ENCODE measurements at places on chromosomes 3 and 15. TPM values are rescaled to one million over a fixed set of nuclear protein-coding genes. Genes with fewer than 3 reads are reported as not detected.

The NR2E3 gene
- 0.26 TPM for total RNA-seq

GRCh38 chr3:171876680-171877147, 33.6 kb downstream of the TMEM212 start:
- H3K4me3 ChIP-seq = no peak overlapping the region
- DNase-seq = peak; percentile 49
- H3K4me1 ChIP-seq = peaks cover 25% of the 10 kb centered on the region
- no peaks in the 10 kb centered on the region for H3K36me3 ChIP-seq
- no peaks in the 10 kb centered on the region for H3K27me3 ChIP-seq

- no peak for DNase-seq
- H3K27me3 ChIP-seq = no peaks in the 10 kb centered on the region
- no peaks in the 10 kb centered on the region for H3K36me3 ChIP-seq
- H3K4me3 ChIP-seq = no peak overlapping the region
- H3K4me1 ChIP-seq = peaks cover 6% of the 10 kb centered on the region
These were observed 148.2 kb downstream of the CMSS1 start for GRCh38 chr3:99965681-99966408.

- no peak overlapping the region for H3K4me3 ChIP-seq
- peaks cover 4% of the 10 kb centered on the region for H3K4me1 ChIP-seq
- H3K27ac ChIP-seq = no peak overlapping the region
- H3K27me3 ChIP-seq = no peaks in the 10 kb centered on the region
- DNase-seq = no peak
These were observed 57.6 kb upstream of the ATP11B start for GRCh38 chr3:182735672-182736071.

DNA sequence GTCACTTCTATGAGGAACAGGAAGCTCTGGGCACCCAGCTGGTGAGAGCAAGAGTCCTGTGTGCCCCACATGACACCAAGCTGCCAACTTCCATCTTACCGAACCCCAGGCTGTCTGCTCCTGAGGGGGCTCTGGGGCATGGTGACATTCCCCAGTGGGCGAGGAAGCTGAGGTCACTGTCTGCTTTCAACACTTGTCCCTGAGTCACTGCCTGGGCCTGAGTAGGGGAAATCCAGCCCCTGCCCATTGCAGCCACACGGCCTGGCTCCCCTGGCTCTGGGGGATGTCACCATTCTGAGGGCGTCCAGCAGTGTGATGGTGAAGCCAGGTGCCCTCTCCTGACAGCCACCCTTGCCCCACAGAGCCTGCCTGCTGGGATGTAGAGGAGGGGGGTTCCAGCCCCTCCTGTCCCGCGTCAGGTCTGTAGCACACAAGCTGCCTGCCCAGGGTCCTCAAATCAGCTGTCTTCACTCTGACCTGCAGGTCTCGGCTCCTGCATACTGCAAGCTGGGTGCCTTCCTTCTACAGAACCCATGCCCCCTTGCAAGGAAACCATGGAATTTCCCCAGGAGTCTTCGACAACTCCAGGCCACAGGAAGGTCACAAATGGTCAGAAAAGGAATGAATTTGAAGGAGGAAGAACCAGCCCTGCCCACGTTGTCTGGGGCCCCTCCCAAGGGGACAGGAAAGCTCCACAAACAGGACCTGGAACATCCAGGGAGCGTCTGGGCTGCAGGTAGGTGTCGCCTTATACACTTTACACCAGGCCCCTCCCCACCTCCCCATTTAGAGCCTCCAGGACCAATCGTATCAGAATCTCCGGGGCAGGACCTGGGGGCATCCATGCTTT, 69.9 kb upstream of the GATM start:
- H3K27me3 ChIP-seq = no peaks in the 10 kb centered on the region
- H3K27ac ChIP-seq = no peak overlapping the region
- DNase-seq = no peak

- DNase-seq = peak; percentile 92
- H3K4me3 ChIP-seq = no peak overlapping the region
- H3K4me1 ChIP-seq = no peaks in the 10 kb centered on the region
- H3K36me3 ChIP-seq = peaks cover 42% of the 10 kb centered on the region
- no peak overlapping the region for H3K27ac ChIP-seq
These were observed 23.4 kb downstream of the WHAMM start for GRCh38 chr15:82832601-82833361.

DNA sequence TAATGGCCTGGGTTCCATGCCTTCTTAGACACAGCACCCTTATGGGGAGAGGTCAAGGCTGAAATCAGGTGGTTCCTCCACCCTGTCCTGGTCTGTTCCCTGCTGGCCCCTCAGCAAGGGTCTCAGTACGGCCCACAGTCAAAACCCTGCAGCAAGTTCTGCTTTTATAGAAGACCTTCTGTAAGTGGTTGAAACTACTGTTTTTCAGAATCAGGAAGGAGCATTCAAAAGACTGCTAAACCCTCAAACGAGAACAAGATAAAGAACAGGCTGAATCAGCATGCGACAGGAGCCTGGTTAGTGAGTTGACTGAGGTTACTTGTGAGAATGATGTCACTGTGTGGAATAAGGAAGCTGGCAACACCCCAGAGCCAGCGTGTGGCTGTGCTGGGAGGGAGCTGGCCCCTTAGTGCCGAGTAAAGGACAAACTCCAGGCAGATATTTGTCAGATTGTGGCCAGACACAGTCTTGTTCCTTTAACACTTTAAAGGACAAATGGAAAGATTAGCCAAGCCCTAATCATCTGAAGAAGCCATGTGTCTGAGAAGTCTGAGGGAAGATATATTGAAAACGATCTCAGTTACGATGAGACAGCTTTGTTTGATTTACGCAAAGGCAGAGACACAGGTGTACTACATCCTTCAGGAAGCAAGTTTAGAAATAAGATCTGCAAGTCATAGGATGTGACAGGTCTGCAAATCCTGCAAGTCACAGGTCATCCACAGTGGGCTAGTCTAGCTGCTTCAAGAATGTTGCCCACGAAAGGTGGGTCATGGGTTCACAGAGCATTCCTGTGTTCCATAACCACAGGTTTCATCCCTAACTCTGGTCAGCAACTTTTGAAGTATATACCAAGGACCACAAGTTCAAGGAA, 54.0 kb downstream of the B3GNT5 start:
- peak; percentile 60 for DNase-seq
- peaks cover 6% of the 10 kb centered on the region for H3K4me1 ChIP-seq
- H3K27ac ChIP-seq = no peak overlapping the region
- H3K4me3 ChIP-seq = no peak overlapping the region
- no peaks in the 10 kb centered on the region for H3K36me3 ChIP-seq

DNA sequence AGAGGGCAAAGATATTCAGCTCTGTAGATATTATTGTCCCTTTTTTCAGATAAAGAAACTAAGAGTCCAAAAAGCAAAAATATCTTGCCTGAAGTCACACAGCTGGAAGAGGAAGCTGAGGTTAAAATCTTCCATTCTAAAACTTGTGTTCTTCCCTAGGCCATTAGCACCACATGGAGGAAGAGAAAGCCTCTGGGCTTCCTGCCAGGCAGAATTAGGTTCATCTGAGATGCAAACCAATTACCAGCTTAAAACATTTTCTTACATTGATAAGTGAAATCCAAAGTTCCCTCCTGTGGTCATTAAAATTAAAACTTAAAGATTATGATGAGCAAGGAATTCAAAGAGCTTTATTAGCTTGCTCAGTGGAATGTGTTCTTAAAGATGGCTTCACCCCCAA, 235.3 kb upstream of the SETMAR start:
- no peak for DNase-seq
- no peak overlapping the region for H3K27ac ChIP-seq
- no peaks in the 10 kb centered on the region for H3K36me3 ChIP-seq
- H3K4me3 ChIP-seq = no peak overlapping the region
- no peaks in the 10 kb centered on the region for H3K27me3 ChIP-seq

DNA sequence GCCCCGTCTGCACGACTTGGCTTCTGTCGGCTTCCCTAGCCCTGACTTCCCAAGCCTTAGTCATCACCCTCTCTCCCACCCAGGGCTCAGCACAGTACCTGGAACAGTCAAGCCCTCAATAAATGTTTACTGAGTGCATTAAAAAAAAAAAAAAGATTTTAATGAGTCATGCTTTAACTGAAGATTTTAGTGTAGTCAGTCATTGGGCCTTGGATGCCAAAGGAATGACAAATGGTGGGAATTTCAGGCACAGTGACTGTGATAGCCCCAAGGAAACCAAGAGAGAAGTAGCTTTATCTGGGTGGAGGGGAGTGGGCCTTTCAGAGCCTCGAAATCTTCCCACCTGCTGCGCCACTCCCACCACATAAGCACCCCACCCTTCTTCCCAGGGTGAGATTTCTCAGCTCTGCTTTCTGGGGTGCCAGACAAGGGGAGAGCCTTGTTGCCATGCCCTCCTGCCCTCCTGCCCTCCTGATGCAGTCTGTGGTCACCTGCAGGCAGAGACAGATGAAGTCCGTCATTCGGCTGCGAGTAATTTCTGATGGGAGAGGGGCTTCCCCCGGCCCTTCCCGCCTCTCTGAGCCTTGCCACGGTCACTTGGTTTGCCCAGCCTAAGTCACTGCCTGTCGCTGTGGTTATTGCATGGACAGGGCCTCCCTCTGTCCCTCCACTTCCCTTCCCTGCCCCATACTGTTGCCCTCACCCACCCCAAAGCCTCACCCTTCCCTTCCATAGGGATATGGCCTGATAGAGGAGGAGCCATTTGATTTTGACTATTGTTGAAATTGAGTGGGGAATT, 41.8 kb downstream of the SMAD3 start:
- H3K4me1 ChIP-seq = peaks cover 44% of the 10 kb centered on the region
- no peak for DNase-seq
- H3K36me3 ChIP-seq = no peaks in the 10 kb centered on the region
- H3K27ac ChIP-seq = peak overlapping the region; percentile 91
